ENCODE measurements at places on chromosomes 12 and 14. TPM values are rescaled to one million over a fixed set of nuclear protein-coding genes. Genes with fewer than 3 reads are reported as not detected.

Gene TSPAN9
- not detected for polyA plus RNA-seq

Gene E2F7
- polyA plus RNA-seq = not detected

Gene RHOJ
- not detected for polyA plus RNA-seq

Gene NEUROD4
- not detected for polyA plus RNA-seq

Gene FGD4
- polyA plus RNA-seq = not detected

Gene CFAP54
- polyA plus RNA-seq = 0.32 TPM

Gene ALKBH2
- polyA plus RNA-seq = 24.9 TPM

Gene TAS2R9
- not detected for polyA plus RNA-seq

Gene CHD8
- 17.5 TPM for polyA plus RNA-seq

Gene TCP11L2
- 46.0 TPM for polyA plus RNA-seq

DNA sequence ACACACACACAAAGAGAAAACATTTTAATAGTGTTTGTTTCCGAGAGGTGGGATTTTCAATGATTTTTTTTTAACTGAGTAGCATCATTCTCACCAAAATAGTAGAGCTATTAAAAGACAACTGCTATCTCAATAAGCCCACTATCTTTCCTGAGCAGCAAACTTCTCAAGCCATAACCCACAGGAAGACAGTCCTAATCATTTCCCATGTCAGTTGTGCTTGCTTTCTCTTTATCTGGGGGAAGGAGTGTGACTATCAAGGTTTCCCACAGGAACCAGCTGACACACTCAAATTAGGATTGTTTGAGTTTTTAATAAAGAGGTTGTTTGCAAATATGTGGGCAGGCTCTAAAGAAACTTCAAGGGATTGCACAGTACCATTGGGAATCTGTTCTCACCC lies 4.9 kb upstream of the MAX start:
- no peak overlapping the region for H3K27ac ChIP-seq
- peaks cover 6% of the 10 kb centered on the region for H3K4me1 ChIP-seq
- peaks cover 2% of the 10 kb centered on the region for H3K27me3 ChIP-seq
- DNase-seq = no peak
- no peaks in the 10 kb centered on the region for H3K36me3 ChIP-seq
- H3K4me3 ChIP-seq = no peak overlapping the region

GRCh38 chr14:21704338-21704737 lies 30.7 kb upstream of the OR4E1 start:
- DNase-seq = no peak
- H3K27me3 ChIP-seq = no peaks in the 10 kb centered on the region
- H3K4me3 ChIP-seq = no peak overlapping the region
- no peaks in the 10 kb centered on the region for H3K36me3 ChIP-seq

DNA sequence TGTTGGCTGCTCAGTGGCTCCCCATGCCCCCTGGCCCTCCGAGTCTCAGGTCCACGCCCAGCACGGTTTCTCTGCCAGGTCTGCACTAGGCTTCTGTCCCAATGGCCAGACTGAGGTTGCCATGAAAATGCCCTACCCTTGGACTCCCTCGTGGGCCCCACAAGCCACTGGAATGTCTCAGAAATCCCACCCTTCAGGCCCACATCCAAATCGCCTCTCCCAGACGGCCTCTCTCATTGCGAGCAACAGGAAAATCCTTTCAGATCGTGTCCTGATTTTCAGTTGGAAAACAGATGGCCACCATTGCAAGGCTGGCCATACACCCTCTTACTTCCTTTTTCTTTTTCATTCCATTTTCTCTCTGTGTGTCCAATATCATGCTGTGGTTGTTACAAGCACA lies 77.3 kb downstream of the IRF2BPL start:
- H3K36me3 ChIP-seq = no peaks in the 10 kb centered on the region
- no peak overlapping the region for H3K27ac ChIP-seq
- DNase-seq = no peak
- no peak overlapping the region for H3K4me3 ChIP-seq
- H3K27me3 ChIP-seq = no peaks in the 10 kb centered on the region

- DNase-seq = no peak
- H3K36me3 ChIP-seq = no peaks in the 10 kb centered on the region
- no peak overlapping the region for H3K27ac ChIP-seq
- peaks cover 12% of the 10 kb centered on the region for H3K4me1 ChIP-seq
Observed at GRCh38 chr12:116133149-116133548, 144.3 kb downstream of the MED13L start.

GRCh38 chr14:105508601-105509000 lies 17.6 kb downstream of the TEDC1 start:
- no peak overlapping the region for H3K27ac ChIP-seq
- H3K4me3 ChIP-seq = no peak overlapping the region
- H3K36me3 ChIP-seq = no peaks in the 10 kb centered on the region
- no peaks in the 10 kb centered on the region for H3K27me3 ChIP-seq

DNA sequence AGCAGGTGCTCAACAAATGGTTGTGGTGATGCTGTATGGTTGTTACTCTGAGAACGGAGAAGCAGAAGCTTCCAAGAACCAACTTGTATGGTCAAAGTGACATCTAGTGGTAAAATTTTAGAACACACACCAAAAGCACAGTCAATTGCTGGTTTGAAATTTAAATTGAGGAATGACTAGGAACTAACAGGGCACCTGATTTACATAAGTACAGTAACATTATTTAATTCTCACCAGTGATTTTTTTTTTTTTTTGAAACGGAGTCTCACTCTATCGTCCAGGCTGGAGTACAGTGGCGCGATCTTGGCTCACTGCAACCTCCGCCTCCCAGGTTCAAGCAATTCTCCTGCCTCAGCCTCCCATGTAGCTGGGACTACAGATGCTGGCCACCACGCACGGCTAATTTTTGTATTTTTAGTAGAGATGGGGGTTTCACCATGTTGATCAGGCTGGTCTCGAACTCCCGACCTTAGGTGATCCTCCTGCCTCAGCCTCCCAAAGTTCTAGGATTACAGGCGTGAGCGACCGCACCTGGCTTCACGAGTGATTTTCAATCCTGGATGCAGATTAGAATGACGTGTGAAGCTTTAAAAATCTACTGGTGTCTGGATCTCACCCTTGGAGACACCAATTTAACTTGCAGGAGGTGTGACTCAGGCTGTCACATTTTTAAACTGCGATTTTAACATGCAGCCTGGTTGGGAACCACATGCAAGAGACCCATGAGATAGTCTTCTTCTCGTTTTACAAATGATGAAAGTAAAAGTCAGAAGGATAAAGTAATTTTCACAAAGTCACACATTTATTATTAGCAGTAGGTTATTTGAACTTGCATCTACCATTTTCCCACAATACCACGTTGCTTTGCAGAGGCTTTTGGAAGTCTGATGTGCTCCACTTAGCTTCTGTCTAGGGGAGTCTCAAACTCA lies 14.1 kb upstream of the NUMB start:
- no peak overlapping the region for H3K4me3 ChIP-seq
- H3K27me3 ChIP-seq = no peaks in the 10 kb centered on the region

DNA sequence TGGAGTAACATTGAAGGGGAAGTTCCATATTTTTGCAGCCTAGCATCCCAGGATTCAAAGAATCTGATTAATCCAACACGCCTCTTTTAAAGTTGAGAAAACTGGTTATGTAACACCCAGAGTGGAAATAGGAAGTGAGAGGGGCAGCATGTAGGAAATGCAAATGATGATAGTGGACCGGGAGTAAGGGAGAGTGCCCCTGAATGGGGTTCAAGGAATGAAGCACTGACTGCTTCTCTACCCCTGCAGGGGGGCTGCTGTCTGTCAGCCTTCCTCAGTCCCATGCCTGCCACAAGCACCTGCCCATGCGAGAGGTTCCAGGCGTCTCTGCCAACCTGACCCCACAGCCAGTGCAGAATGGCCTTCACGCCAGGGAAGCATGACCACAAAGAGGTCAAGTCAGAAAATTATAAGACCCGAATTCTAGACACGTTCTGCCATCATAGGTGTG lies 126.5 kb upstream of the CCND2 start:
- H3K27me3 ChIP-seq = no peaks in the 10 kb centered on the region
- H3K27ac ChIP-seq = peak overlapping the region; percentile 63
- peaks cover 71% of the 10 kb centered on the region for H3K4me1 ChIP-seq

DNA sequence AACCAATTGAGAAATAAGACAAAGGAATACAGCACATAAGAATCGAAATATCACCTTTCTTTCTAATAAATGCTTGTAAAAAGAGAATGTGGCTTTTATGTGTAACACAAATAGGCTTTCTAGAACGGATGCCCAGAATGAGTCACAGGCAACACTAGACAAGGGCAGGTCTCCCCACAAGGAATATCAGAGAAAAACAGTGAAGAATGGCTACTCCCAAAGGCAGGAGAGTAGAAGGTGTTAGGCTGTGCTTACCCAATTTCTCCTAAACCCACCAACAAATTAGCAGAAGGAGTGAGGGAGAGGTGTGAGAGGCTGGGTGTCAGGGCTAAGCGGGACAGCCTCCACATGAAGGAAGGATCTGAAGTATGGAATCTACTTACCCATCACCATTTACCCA lies 55.2 kb downstream of the GALNT4 start:
- peak overlapping the region; percentile 35 for H3K27ac ChIP-seq
- H3K4me1 ChIP-seq = peaks cover 29% of the 10 kb centered on the region
- H3K27me3 ChIP-seq = no peaks in the 10 kb centered on the region

DNA sequence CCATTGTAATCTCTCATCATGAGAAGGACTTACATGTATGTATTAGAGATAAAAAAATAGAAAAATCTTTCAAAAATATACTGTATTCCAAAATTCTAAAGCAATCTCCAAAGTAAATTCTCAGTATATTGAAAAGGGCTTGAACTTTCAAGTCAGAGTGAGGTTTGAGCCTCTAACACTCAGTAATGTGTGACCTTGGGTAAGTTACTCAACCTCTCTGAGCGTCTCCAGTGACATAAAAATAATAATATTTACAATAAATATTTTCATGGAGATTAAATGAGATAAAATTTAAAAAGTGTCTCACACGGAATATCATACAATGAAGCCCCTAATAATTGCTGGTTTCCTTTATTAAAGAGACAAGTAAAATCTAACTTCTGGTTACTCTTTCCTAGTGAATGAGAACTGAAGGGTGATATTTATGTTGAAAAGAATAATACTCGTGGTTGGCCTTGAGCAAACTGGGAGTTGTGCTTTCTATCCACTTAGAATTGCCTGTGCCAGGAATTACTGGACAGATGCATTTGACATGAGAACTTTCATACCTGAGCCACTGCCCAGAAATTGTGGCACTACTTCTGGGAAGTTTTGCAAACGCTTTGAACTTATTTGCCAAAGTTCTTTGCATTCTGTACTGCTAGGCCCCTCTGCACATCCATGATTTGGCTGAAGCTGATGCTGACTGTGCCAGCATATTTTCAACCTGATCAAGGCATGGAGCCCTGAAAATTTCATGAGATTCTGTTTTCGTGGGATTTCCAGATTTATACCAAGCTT lies 933.7 kb downstream of the GALC start:
- no peak for DNase-seq
- H3K4me3 ChIP-seq = no peak overlapping the region
- no peaks in the 10 kb centered on the region for H3K4me1 ChIP-seq

DNA sequence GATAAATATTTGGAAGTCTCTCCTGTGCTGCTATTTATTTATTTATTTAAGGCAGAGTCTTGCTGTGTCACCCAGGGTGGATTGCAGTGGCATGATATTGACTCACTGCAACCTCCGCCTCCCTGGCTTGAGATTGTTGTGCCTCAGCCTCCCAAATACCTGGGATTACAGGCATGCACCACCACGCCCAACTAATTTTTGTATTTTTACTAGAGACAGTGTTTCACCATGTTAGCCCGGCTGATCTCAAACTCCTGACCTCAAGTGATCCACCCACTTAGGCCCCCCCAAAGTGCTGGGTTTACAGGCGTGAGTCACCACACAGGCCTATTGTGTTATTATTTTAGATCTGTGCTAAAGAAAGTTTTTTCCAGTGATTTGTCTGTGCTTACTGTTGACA lies 225.2 kb downstream of the CCER1 start:
- no peaks in the 10 kb centered on the region for H3K4me1 ChIP-seq
- H3K27ac ChIP-seq = no peak overlapping the region
- no peak for DNase-seq
- no peak overlapping the region for H3K4me3 ChIP-seq

DNA sequence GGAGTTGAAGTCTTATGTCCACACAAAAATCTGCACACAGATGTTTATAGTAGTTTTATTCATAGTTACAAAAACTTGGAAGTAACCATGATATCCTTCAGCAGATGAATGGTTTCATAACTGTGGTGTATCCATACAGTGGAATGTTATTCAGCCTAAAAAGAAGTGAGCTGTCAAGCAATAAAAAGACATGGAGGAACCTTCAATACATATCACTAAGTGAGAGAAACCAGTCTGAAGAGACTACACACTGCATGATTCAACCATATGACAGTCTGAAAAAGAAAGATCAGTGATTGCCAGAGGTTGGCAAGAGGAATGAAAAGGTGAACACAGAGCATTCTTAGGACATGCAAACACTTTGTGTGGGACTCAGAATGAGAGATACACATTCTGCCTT lies 18.6 kb upstream of the IFNG start:
- H3K4me1 ChIP-seq = peaks cover 37% of the 10 kb centered on the region
- no peak for DNase-seq
- no peaks in the 10 kb centered on the region for H3K36me3 ChIP-seq
- no peak overlapping the region for H3K27ac ChIP-seq
- H3K4me3 ChIP-seq = no peak overlapping the region

DNA sequence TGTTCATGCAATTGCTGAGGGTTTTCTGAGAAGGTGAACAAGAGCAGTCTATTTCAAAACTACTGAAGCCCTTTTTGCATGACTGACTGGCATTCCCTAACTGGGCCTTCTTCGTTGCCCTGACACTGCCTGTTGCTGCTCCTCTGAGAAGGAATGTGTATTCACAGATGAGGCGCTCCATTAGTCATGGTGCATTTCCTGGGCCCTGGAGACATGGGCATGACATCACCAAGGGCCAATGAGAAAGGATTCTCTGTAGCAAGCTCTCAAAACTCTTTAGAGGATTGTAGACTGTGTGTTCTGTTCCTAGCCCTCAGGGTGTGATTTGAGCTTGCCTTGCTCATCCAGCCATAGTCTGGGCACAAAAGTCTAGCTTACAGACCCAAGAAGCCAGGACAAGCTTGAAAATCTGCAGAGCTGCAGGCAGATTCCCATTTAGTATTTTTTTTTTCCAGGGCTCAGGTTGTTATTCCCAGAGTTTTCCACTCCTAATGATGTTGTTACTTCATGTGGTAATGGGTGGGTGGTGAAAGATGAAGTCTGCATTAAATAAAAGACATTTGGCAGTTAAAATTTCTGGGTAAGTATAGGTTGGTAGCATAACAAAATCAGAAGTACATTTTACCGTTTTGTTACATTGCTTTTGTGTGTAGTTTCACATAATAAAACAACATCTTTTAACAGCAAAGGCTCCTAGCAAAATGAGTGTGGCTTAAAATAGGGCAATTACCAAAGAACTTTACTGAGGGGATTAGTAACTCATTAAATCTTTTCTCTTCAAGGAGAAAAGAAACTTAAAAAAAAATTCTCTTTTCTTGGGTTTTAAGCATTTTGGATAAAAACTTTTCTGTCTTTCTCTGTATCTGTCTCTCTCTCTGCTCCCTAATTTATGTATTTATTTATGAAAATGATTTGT lies 318.4 kb downstream of the RAD51B start:
- no peaks in the 10 kb centered on the region for H3K36me3 ChIP-seq
- H3K4me3 ChIP-seq = no peak overlapping the region
- peaks cover 5% of the 10 kb centered on the region for H3K4me1 ChIP-seq
- no peaks in the 10 kb centered on the region for H3K27me3 ChIP-seq
- no peak for DNase-seq
